ENCODE measurements at places on chromosomes 2 and 18. TPM values are rescaled to one million over a fixed set of nuclear protein-coding genes. Genes with fewer than 3 reads are reported as not detected.

GRCh38 chr2:138922973-138923563 lies 142.9 kb upstream of the NXPH2 start:
- H3K27me3 ChIP-seq, result no peaks in the 10 kb centered on the region
- no peak overlapping the region for H3K4me3 ChIP-seq
- no peaks in the 10 kb centered on the region for H3K36me3 ChIP-seq
- H3K27ac ChIP-seq, result no peak overlapping the region

DNA sequence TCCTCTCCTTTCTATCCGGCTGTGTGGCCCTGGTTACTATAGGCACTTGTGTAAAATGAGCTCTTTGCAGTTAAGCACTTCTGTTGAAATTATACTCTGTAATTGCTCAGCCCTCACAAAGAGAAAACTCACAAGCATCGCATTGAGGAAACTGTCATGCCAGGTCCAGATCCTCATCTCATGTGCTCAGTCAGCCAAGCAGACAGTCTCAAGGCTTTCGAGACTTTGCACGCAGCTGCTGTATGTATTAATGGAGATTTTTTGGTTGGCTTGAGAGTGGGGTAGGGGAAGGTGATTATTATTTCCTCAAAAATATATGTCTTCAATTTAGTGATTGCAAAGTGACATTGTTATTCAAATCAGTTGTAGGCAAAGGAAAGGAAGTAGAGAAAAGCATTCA lies 33.0 kb upstream of the PHLPP1 start:
- peak; percentile 10 for DNase-seq
- H3K27me3 ChIP-seq, result no peaks in the 10 kb centered on the region
- H3K4me1 ChIP-seq, result peaks cover 16% of the 10 kb centered on the region
- H3K36me3 ChIP-seq, result no peaks in the 10 kb centered on the region

DNA sequence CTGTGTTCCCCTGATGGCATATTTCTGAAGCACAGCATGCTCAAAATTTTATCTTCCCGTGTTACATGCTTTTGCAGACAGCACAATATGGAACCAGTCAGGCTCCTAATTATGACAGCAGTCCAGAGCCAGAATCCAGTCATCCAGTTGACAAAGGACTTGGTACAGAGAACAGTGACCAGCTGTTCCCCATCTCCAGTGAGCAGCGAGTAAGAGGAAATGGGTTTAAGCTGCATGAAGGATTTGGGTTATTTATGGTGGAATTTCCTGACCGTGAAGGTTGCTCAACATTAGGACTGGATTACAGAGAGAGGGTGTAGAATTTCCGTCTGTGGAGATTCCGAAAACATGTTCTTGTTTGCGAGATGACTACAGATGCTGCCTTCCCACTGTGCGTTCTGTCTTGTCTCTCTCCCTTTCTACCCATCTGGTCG lies 24.4 kb downstream of the SGPP2 start:
- no peak for DNase-seq
- no peaks in the 10 kb centered on the region for H3K27me3 ChIP-seq
- no peaks in the 10 kb centered on the region for H3K36me3 ChIP-seq
- H3K4me1 ChIP-seq, result no peaks in the 10 kb centered on the region
- no peak overlapping the region for H3K27ac ChIP-seq

The DSG2 gene
- total RNA-seq, result 50.5 TPM

The DLX1 gene
- not detected for total RNA-seq

GRCh38 chr2:222049946-222050345 lies 248.9 kb downstream of the PAX3 start:
- DNase-seq, result no peak
- peaks cover 32% of the 10 kb centered on the region for H3K4me1 ChIP-seq
- no peak overlapping the region for H3K27ac ChIP-seq
- H3K27me3 ChIP-seq, result peaks cover 17% of the 10 kb centered on the region

The SLC5A7 gene
- total RNA-seq, result 0.04 TPM

The PTPRM gene
- 18.6 TPM for total RNA-seq

GRCh38 chr2:85104228-85104627 lies 29.0 kb upstream of the TCF7L1 start:
- no peaks in the 10 kb centered on the region for H3K4me1 ChIP-seq
- no peaks in the 10 kb centered on the region for H3K36me3 ChIP-seq

The ANKRD30BL gene
- not detected for total RNA-seq
